ENCODE measurements at places on chromosomes 13 and 19.
A peak's percentile ranks its signal among the peaks of the same experiment; 100 is the strongest.

- DNase-seq = peak; percentile 62
These were observed 51.3 kb upstream of the LSM14A start for GRCh38 chr19:34120846-34121639.

DNA sequence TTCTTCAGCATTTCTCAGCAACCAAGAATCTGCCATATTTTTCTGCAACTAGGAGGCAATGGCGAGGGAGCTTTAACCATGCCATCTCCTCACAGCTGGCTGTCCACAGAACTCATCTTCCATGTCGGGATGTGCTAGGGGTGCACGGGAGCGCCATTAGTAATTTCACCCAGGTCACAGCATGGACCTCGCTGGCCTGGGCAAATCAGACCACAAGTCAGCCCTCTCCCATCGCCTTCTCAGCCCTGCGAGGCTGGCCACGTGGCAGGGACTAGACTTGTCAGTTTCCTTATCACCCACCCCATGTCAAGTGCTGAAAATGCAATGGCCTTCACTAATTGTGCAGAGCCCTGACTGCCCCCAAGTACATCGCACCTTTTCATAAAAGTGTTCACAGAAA, 15.7 kb downstream of the COL4A1 start:
- no peak for DNase-seq

GRCh38 chr13:84137292-84137691, 255.0 kb upstream of the SLITRK1 start:
- DNase-seq = peak; percentile 8

DNA sequence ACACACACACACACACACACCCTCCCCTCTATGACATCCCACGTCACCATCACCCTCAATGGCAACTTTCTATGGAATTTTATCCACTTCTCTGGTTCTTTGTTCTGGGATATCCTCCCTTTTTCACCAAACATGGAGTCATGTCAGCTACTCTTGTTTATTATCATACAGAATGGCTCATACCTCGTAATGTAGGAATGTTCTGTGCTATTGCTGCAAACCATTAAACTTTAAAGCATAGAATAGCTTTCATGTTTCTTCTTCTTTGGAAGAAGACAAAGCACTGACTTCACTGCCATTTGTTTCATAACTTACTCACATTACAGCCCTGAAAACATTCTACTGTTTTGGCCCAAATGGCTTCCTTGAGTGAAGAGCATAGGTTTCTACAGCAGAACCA, 163.4 kb downstream of the FOXO1 start:
- DNase-seq = no peak

GRCh38 chr13:102772042-102772425, 1.6 kb downstream of the TEX30 start:
- DNase-seq = no peak

DNA sequence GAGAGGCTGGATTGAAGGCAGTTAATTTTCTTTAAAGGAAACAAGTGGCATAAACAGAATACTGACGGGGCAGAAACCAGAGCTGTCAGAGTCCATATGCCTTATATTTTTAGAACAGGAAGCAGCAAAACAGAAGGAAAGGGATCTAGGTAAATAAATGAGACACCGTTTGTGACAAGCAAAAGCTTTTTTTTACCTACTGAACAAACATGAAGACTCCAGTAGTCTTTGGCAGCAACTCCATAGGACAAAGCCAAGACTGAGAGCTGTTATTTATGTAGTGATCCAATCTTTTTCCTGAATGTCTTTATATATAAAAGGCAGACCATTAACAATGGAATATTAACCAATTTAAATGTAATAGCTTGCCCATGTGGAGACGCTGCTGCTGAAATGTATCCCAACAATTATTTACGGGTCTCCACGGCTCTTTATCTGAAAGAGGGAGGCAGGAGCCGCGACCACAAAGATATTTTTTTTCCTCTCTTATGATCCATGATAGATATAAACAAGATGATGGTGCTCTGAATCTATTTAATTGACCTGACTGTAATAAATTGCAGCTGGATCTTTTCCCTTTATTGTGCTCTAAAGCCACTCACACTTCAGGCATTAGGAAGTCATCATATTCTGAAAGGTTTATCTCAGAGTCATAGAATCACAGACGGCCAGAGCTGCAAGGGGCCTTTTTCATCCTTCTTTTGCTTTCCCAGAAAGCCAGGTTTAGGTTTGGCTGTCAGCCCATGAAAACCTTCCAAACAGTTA, 687.8 kb downstream of the EFNB2 start:
- no peak for DNase-seq

- DNase-seq = no peak
These were observed 347 bp upstream of the TJP3 start for GRCh38 chr19:3707868-3708206.

DNA sequence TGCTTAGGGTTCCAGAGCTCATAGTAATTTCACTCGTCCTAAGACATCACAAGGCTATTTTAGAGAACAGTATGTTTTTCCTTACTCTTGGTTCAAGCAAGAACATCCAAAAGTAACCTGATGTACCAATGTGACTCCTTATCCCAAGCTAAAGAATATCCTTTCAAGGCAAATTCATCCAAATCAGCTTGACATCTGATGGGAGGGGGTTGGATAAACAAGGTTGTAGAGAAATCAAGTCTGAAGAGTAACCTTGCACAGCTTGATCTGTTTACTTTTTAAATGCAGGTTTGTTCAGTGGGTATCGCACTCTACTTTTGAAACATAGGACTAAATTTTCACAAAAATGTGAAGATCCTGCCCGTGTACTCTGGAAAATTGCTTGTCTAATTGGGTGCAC, 201.2 kb downstream of the GGACT start:
- DNase-seq = no peak

GRCh38 chr13:68888832-68889231, 1218.8 kb upstream of the ATXN8OS start:
- no peak for DNase-seq

DNA sequence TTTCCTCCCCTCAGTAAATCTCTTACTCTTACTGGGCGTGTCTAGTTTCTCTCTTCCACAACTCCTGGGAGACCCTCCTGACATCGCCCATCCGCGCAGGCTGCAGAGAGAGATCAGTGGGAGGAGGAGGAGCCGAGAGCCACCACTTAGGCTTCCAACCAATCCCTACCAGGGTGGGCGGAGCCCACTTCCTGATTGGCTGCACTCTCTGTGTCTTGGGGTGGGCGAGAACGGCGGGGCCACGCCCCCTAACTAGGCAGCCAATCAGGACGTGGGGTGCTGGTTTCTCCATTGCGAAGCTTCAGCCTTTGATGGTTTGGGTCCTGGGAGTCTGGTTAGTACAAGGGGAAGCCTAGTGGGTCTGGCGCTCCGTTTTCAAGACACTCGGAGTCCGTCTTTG, at the start of gene PMIS2:
Gene PMIS2 (plus strand): TSS at position 326 of the 400 bp plus-strand sequence. CDS start 87 bp downstream, outside the sequence.
- no peak for DNase-seq

- no peak for DNase-seq
These were observed 63.0 kb upstream of the FLT1 start for GRCh38 chr13:28557725-28558520.

GRCh38 chr13:59442944-59443486, 720.7 kb downstream of the DIAPH3 start:
- no peak for DNase-seq

DNA sequence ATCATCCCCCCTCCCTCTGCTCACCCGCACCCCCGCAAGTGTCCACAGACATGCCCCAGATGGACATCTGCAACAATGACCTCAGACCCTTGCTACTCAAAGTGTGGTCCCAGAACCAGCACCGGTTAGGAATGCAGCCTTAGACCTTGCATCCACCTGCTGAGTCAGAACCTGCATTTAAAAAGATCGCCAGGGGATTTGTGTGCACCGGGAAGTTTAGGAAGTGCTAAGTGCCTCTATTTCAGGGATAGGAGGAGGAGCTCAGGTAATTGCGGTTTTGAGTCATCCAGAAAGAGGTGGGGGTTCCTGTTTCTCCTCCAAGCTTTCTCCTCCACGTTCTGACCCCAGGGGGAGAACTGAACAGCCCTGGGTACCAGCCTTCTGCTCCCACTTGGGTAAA, 46.2 kb downstream of the CACNA1A start:
- no peak for DNase-seq

DNA sequence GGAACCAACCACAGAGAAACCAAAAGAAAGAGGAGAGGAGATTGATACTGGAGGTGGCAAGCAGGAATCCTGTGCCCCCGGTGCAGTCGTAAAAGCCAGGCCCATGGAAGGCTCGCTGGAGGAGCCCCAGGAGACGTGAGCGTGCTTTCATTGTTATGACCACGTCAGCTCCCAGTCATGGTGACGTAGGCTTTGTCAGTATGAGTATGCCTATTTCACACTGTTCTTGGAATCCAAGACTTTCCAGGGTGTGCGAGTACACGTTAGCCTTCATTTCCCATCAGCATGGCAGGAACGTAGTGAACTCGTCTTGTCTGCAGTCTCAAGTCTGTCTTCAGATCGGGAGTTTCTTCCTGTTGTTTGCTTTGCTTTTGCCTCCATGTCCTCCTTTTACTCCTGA, 15.4 kb upstream of the CHAMP1 start:
- DNase-seq = no peak

DNA sequence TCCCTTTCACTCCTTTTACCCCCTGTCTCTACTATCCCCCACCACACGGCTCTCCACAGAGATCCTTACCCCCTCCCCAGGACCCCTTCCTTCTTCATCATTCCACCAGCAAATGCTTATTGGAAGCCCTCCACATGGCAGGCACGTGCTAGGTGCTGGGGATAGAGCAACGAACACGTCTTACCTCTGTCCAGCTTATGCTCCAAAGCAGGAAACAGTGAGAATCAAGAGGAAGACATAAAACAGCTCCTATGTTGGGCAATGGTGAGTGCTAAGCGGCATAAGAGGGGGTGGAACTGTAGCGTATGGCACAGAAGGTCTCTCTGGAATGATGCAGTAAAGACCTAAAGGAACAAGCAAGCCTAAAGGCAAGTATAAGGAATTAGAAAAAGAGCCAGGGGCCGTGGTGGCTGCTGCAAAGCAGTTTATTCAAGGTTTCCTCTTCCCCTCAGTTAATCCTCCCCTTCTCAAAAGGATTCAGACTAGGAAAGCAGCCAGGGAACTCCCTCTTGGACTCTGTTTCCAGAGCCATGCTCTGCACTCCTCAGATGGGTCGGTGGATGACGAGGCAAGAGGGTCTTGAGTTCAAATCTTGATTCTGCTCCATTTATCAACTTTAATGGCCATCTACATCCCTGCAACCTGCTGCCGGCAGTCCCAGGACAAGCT, 289.4 kb downstream of the FOXO1 start:
- DNase-seq = no peak

DNA sequence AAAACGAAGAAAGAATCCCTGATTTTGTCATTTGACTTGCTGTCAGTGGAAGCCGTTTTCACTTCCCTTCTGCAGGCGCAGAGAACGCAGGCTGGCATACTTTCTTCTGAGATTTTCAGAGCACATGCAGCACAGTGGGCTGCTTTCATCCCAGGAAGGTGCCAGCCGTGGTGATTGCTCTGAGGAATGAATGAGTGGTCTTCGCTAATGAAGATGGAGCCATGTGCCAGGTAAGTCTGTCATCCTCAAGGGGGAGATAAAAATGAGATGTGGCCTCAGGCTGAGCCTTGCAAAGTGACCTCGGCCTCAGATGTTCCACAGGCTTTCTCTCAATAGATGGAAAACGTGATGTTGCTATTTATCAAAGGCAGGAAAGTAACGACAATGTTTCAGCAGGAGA, 94.6 kb upstream of the FARP1 start:
- DNase-seq = no peak

DNA sequence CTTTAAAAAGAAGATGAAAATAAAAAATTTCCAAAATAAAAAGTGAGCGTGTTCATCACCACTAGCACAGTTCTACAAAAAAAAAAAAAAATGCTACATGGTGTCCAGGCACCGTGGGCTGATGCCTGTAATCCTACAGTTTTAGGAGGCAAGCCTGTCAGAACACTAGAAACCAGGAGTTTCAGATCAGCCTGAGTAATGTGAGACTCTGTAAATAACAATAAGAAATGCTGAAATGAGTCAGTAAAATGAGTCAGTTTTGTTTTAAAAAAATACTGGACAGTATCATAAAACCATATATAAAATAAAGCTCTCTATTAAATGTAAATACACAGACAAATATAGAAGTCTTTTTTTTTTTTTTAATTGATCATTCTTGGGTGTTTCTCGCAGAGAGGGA, 30.0 kb downstream of the ZNF91 start:
- DNase-seq = no peak

DNA sequence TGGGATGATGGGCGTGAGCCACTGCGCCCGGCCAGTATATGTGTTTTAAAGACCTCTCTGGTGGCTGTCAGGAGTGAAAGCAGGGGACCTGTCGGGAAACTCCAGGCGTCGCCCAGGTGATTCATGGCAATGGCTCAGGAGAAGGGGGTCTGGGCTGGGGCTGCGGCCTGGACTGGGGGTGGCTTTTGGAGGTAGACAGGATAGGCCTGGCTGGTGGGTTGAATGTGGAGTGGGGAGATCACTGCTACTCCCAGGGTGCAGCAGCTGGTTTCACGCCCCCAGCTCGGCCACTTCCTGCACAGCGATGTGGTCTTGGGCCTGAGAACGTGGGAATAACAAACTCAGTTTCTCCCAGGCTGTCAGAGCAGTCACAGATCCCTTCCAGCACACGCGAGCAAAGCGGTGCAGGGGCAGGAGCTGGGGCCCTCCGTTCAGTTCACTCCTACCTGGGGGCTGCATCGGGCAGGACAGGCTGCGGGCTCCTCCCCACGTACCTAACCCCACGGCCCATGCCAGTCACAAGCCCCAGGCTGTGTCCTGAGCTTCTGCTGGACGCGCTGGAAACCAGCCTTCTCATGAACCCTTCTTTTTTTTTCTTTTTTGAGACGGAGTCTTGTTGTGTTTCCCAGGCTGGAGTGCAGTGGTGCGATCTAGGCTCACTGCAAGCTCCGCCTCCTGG, 18.9 kb downstream of the KDM4B start:
- DNase-seq = no peak

DNA sequence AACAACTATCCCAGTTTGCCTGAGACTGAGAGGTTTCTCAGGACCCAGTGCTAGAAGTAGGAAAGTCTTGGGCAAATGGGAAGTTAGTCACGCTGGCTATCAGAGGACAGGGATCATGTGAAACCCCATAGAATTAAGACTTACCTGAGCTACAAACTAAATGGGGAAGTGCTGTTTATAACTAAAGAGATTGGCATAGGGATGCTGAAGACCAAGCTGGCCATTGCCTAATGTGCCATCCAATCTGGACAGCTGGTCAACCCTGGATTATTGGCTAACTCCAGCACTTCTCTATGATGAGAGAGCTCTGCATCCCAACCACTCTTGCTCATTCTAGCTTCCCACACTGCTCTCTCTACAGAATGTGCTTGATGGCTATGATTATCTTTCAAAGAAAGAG, 216.1 kb downstream of the TDRD3 start:
- no peak for DNase-seq

All from GM13977 (cell line).